ENCODE measurements at places on chromosomes 12 and 14.

- DNase-seq, result no peak
Measured at GRCh38 chr14:99284254-99285004, 12.4 kb upstream of the BCL11B start.

GRCh38 chr14:76473481-76474263 is 97.7 kb downstream of the ESRRB start:
- no peak for DNase-seq

DNA sequence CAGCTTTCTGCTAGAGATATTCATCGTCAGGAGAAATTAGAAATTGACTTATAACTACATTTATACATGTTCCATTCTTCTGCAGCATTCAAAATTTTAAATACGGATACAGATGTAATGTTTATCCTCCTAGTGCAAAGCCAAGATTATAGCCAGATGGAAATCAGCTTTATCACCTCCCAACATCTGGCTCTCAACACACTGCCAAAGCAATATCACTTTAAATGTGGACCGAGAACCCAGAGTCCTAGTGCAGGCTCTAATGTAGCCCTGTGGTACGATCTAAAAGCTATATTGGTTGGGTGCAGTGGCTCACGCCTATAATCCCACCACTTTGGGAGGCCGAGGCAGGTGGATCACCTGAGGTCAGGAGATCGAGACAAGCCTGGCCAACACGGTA is 6.5 kb downstream of the MLH3 start:
- DNase-seq, result no peak

GRCh38 chr12:25997201-25997963 is 38.9 kb downstream of the RASSF8 start:
- no peak for DNase-seq

- DNase-seq, result no peak
Measured at GRCh38 chr12:105843986-105844760, 294.6 kb downstream of the NUAK1 start.

GRCh38 chr14:89325299-89325883 is 91.6 kb downstream of the FOXN3 start:
- DNase-seq, result no peak

- DNase-seq, result no peak
Measured at GRCh38 chr12:6376079-6376869, 911 bp upstream of the SCNN1A start.

DNA sequence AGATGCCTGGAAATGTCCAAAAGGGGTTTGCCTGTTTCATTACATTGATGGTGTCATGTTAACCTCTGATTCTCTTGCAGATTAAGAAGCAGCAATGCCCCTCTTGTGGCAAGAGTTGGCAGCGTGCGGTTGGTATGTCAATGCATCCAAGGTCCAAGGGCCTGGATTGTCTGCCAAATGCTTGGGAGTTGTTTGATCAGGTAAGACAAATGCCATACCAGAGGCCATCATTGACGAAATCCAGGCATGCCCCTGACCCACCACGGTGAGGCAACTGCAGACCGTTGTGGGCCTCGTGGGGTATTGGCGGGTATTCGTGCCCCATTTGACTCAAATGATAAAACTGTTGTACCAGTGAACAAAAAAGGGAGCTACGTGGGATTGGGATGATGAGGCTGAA is 11.4 kb upstream of the RNASE12 start:
- peak; percentile 83 for DNase-seq

DNA sequence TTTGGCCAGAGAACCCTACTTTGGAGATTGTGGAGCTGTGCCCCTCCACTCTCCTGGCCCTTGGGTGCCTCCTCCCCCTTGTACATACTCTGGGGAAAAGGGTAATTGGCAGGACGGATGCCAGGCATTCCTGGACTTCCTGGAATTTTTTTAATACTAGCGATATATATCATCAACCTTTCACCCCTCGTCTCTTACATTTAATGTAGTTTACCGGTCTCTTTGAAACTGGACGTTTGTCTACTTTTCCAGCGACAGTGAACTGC is 767 bp upstream of the CRY1 start:
- DNase-seq, result no peak

DNA sequence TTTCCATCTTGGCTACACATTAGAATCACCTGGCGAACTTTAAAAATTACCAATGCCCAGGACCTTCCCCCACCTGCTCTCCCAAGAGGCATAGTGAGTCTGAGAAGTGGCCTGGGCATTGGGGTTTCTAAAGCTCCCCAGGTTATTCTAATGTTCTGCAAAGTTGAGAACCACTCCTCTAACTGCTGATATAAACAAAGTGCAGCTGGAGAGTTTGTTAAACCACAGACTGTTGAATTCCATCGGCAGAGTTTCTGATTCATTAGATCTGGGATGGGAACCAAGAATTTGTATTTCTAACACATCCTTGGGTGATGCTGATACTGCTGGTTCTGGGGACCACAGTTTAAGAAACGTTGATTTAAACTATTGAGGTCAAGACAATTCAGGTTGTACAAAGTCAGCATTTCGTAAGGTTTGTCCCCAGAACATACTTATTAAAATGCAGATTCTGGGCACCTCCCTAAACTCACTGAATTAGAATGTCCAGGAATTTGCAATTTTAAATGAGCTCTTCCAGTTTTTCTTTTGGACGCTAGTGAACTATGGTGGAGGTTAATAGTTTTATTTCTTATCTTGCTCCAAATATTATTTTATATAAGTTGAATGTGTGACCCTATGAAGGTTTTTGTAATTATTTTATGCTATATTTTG is 309.1 kb downstream of the NRXN3 start:
- DNase-seq, result no peak

GRCh38 chr12:89657066-89657465 is 51.6 kb downstream of the ATP2B1 start:
- DNase-seq, result no peak

DNA sequence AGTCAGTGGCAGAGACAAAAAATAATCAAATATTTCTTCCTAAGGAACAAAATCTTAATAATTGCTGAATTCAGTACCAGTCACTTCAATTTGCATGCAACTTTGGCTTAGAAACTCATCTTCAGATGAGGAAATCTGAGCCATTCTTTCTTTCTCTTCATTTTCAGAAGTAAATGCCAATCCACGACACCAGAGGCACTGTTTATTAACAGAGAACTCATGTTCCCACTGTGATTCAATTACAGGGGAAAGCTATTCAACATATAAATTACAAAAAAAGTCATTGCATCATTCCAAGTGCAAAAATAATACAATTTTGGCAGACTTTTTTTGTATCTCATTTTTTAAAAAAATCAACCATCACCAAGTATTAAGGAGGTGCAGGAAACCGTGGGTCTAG is 816.1 kb upstream of the TMEM132C start:
- DNase-seq, result no peak

GRCh38 chr12:109157986-109158385 is 41.6 kb downstream of the ACACB start:
- peak; percentile 39 for DNase-seq

DNA sequence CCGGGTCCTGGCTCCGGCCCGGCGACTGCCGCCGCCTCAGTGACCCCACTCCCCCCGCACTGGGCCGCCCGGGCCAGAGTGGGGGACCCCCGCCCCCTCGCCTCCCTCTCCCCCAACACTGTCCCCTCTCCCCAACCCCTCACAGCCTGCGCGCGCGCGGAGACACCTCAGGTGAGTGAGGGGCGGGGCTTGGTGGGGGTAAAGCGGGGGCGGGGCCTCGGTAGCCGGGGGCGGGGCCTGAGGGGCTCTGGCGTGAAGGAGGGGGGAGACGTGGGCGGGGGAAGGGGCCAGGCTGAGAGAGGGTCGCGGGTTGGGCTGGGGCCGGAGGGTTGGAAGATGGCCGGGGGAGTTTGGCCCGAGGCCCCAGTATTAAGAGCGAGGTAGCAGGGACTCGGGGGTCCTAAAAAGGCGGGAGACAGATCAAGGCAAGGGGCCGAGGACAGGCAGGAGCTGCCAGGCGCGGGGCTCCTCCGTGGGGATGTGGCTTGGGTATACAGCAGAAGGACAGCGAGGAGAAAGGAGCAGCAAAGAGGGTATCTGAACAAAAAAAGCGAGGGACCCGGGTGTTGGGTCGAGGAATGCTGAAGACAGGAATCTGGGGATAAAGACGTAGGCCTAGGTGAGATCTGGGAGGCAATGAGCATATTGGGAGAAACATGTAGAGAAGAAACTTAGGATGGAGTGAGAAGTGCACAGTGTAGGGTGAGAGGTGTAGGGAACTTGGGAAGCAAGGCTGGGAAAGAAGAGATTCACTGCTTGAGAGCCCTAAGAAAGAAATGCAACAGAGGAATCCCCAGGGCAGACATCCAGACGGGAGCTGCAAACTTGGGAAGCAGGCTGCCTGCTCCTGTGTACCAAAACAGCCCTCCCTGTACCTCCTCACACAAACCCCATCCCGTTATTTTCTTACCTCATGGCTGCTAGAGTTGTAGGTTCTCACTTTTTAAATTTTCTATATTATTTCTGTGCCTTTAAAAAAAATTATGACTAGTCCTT is 10.8 kb downstream of the SUOX start:
- DNase-seq, result no peak

DNA sequence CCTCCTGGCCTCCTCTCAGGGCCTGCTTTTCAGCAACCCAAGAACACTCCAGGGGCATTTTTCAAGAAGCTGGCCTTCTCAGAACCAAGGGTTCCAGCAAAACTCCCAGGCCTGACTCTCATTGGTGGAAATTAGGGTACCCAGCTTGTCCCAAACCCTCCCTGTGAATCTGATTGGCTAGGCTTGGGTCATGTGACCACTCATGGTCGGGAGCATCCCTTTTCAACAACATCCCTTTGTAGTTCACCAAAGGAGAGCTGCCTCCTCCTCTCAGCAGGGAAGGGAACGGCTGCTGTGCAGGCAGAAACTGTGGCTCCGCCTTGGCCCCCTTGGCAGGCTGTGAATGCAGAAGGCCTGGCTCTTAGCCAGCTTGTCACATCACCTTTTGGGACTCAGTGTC is 94.5 kb downstream of the AACS start:
- DNase-seq, result no peak

DNA sequence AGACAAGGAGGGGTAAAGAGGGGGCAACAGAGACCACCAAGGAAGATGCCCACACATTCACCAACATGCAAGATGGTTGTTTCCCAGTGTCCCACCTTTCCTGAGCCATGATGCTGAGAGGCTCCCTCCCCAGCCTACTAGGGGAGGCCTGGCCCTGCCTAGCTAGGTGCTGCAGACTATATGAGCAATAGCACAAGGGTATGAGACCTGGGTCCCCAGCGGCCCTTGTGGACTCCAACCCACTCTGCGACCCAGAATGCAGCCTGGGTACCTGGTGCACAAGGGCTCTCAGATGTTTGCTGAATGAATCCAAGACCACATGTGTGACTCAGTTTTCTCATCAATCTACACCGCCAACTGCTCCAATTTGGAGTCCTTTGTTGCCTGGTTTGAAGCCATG is 13.9 kb downstream of the TGFB3 start:
- DNase-seq, result no peak

DNA sequence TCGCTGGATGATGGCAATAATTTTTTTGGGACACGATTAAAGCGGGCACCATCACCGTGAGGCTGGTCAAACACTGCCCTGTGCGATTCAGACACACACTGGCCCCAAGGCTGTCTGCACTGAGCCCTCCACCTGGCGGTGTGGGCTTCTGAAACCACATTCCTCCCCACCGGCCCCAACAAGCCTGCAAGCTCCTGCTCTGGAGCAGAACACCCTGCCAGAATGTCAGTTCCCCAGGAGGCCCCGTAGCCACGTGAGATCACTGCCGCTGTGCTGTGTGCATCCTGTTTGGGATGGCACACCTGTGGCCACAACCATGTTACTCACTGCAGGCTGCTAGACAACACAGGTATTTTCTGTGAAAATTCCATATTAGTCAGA is 7.9 kb downstream of the GSC start:
- DNase-seq, result no peak

- no peak for DNase-seq
Measured at GRCh38 chr14:91708795-91709194, 23.1 kb downstream of the CATSPERB start.

- peak; percentile 69 for DNase-seq
Measured at GRCh38 chr14:61188978-61189808, 91.9 kb downstream of the TMEM30B start.

DNA sequence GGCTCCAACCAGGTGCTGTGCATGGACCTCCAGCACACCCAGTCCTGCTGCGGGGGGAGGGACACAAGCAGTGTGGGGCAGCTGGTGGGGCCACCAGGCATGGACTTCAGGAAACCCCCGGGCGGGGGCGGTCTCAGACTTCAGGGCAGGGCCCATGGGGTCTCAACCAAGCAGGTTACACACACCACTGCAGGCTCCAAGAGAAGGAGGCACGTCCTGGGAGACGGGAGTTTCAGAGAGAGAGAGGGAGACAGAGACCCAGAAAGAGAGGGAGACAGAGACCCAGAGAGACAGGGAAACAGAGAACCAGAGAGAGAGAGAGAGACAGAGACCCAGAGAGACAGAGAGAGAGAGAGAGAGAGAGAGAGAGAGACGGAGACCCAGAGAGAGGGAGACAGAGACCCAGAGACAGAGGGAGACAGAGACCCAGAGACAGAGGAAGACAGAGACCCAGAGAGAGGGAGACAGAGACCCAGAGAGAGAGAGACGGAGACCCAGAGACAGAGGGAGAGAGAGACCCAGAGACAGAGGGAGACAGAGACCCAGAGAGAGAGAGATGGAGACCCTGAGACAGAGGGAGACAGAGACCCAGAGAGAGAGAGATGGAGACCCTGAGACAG is 128.9 kb downstream of the NCOR2 start:
- no peak for DNase-seq

DNA sequence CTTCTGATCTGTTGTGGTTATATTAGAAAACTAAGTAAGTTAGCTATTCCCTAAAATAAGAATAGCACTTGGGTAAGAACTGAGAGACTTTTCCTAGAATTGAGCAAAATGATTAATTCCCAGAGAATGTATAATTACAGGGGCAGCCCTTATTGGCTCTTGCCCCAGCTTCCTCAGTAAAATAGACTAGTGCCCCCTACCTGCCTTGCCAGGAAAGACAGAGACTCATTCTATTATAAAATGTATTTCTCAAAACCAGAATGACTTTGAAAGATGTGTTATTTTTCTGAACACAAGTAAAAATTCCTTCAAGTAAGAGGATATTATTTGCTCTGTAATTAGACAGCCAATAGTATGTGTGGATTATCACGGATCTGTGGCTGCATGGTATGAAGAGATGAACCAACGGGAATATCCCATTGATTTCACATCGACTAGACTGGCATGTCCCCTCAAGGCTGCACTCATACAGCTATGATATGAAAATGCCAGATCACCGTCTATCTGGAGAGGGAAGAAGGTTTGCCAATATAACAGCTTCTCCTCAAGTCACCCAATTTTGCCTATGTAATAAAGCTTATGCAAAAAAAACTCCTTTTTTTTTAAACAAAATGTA is 7.4 kb upstream of the GLRX5 start:
- DNase-seq, result peak; percentile 58

- no peak for DNase-seq
Measured at GRCh38 chr12:122322501-122322900, 56.2 kb upstream of the VPS33A start.

- DNase-seq, result no peak
Measured at GRCh38 chr12:110453569-110454296, 3.6 kb upstream of the ARPC3 start.

All from right lobe of liver (tissue), 6 donors.